ENCODE measurements at places on chromosomes 1 and 21. TPM values are rescaled to one million over a fixed set of nuclear protein-coding genes. Genes with fewer than 3 reads are reported as not detected.

The SELENOF gene
- polyA plus RNA-seq: 330 TPM

The PPIAL4G gene
- polyA plus RNA-seq: 0.08 TPM

The VCAM1 gene
- 44.6 TPM for polyA plus RNA-seq

The KRTAP10-6 gene
- polyA plus RNA-seq: not detected

The KCNN3 gene
- polyA plus RNA-seq: 2.5 TPM

The KRTAP11-1 gene
- polyA plus RNA-seq: not detected

The HAO2 gene
- polyA plus RNA-seq: 103 TPM

The OPRD1 gene
- 0.25 TPM for polyA plus RNA-seq

The MYOG gene
- 0.22 TPM for polyA plus RNA-seq

The PCP4 gene
- 13.4 TPM for polyA plus RNA-seq

The S100A3 gene
- 0.46 TPM for polyA plus RNA-seq

The MTMR11 gene
- 32.8 TPM for polyA plus RNA-seq

The LMOD1 gene
- 6.0 TPM for polyA plus RNA-seq

The SLAMF9 gene
- polyA plus RNA-seq: not detected

The IFNAR2 gene
- 23.1 TPM for polyA plus RNA-seq

The C1orf185 gene
- polyA plus RNA-seq: not detected

The BACE2 gene
- 29.5 TPM for polyA plus RNA-seq

The MSTO1 gene
- 75.0 TPM for polyA plus RNA-seq

The JAM2 gene
- 9.3 TPM for polyA plus RNA-seq

The SAMSN1 gene
- polyA plus RNA-seq: 4.9 TPM

The S100A2 gene
- 9.7 TPM for polyA plus RNA-seq

The NBPF11 gene
- 28.3 TPM for polyA plus RNA-seq

The MSH4 gene
- polyA plus RNA-seq: 1.1 TPM

The OR2T35 gene
- not detected for polyA plus RNA-seq

All from left renal cortex interstitium (tissue), 4 donors.